ENCODE measurements at places on chromosomes 16 and 17. TPM values are rescaled to one million over a fixed set of nuclear protein-coding genes. Genes with fewer than 3 reads are reported as not detected.
A peak's percentile ranks its signal among the peaks of the same experiment; 100 is the strongest.

Gene ZDHHC1
- total RNA-seq, result 17.4 TPM

Gene AIPL1
- total RNA-seq, result not detected

Gene RSL1D1
- total RNA-seq, result 153 TPM

Gene MYH11
- total RNA-seq, result 2.0 TPM

Gene DYNC1LI2
- total RNA-seq, result 54.5 TPM

Gene CSH2
- not detected for total RNA-seq

Gene PLEKHG4
- 3.6 TPM for total RNA-seq

Gene CRHR1
- total RNA-seq, result 0.86 TPM

Gene NUDT7
- 12.2 TPM for total RNA-seq

Gene NPIPA7
- 0.81 TPM for total RNA-seq

Gene OR1F1
- not detected for total RNA-seq

Gene LITAF
- 21.4 TPM for total RNA-seq

Gene ITGA3
- 40.6 TPM for total RNA-seq

Gene FBXW10
- 0.04 TPM for total RNA-seq

Gene ABCA3
- 14.5 TPM for total RNA-seq

Gene EMP2
- total RNA-seq, result 47.5 TPM

Gene TMEM114
- not detected for total RNA-seq

Gene KRTAP4-5
- not detected for total RNA-seq

DNA sequence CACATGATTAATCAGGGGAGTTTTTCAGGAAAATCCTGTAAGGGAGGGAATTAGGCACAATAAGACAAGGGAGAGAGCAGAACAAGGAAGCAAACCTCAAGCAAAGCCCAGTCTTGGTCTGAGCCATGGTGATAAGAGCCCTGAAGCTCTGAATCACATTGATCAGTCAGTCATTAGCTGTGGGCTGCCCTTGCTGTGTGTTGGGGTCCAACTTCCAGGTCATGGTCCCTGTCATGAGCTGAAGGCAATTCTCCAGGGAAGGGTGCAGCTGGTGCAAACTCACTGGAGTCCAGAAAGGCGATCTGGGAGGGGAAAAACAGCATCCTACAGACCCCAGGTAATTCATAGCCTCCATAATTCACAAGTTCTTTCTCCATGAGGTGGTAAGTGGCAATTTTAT, 89.9 kb downstream of the CYLD start:
- no peak for DNase-seq

GRCh38 chr16:55645986-55646385, 9.8 kb upstream of the SLC6A2 start:
- DNase-seq, result no peak

GRCh38 chr17:61757168-61757567, 106.2 kb downstream of the BRIP1 start:
- DNase-seq, result no peak

DNA sequence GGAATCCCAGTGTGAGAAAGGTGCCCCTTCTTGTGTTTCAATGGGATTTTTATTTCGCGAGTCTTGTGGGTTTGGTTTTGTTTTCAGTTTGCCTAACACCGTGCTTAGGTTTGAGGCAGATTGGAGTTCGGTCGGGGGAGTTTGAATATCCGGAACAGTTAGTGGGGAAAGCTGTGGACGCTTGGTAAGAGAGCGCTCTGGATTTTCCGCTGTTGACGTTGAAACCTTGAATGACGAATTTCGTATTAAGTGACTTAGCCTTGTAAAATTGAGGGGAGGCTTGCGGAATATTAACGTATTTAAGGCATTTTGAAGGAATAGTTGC, 567 bp downstream of the UBB start:
- DNase-seq, result peak; percentile 32

DNA sequence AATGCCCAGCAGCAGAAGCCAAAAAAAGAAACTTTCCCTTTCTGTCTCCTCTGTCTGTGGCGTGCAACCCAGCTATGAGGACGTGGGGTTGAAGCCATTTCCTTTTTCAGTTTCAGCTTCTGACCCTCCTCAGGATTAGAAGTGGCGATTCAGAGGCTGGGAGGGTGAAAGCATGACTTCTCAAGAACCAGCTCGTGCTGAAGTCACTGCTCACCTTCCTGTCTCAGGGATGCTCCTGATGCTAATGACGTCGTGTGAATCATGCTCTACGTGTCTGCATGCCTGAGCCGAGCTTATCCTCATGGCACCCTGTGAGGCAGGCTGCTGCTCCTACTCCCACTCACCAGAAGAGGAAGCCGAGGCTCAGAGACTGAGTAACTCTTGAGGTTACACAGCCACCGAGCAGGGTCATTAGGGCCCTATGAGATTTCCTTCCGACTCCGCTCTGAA, 5.7 kb upstream of the LPO start:
- DNase-seq, result no peak

- no peak for DNase-seq
Measured at GRCh38 chr17:75504347-75505151, 10.8 kb downstream of the CASKIN2 start.

GRCh38 chr16:4053301-4053845, 62.9 kb downstream of the ADCY9 start:
- peak; percentile 63 for DNase-seq

GRCh38 chr17:34991606-34992005, 11.3 kb downstream of the LIG3 start:
- no peak for DNase-seq

GRCh38 chr17:30997842-30998241, 27.0 kb downstream of the RNF135 start:
- DNase-seq, result no peak

DNA sequence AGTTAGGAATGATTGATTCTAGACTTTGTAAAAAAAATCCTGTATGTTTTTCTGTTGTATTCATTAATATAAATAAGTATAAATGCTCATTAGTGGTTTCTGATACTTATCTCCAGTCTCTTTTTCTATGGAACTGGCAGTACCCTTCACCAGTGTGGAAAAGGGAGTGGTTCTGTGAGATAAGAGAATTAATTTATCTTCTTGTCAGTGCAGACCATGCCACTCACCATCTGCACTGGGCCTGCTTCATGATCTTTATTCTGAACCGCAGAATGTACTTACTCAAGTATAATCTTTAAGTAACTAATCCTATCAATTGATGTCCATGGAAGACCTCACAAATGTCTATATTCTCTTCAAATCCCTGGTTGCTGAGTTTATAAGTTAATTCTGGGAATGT, 836.1 kb upstream of the CDH8 start:
- DNase-seq, result no peak

GRCh38 chr17:37769050-37769449, 24.2 kb upstream of the HNF1B start:
- DNase-seq, result no peak

- no peak for DNase-seq
Measured at GRCh38 chr16:14354561-14355351, 275.3 kb downstream of the PARN start.

DNA sequence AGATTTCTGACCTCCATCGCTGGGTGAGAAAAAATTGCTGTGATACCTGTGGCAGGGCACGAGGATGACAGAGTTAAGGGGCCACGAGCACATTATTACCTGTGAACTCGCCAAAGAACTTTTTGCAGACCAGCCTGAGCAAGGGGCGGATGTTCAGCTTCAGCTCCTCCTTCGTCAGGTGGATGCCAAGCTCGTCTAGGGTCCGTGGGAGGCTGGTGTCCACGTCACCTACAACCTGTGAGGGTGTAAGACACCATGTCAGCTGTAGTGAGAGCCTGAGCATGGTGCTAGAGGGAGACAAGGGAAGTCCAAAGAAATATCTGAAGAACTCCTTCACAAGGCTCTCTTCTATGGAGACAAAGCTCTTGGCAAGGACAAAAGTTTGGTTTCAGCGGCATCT, 17.1 kb downstream of the HIGD1B start:
- no peak for DNase-seq

- DNase-seq, result no peak
Measured at GRCh38 chr16:651844-652243, 2.7 kb downstream of the WDR90 start.

DNA sequence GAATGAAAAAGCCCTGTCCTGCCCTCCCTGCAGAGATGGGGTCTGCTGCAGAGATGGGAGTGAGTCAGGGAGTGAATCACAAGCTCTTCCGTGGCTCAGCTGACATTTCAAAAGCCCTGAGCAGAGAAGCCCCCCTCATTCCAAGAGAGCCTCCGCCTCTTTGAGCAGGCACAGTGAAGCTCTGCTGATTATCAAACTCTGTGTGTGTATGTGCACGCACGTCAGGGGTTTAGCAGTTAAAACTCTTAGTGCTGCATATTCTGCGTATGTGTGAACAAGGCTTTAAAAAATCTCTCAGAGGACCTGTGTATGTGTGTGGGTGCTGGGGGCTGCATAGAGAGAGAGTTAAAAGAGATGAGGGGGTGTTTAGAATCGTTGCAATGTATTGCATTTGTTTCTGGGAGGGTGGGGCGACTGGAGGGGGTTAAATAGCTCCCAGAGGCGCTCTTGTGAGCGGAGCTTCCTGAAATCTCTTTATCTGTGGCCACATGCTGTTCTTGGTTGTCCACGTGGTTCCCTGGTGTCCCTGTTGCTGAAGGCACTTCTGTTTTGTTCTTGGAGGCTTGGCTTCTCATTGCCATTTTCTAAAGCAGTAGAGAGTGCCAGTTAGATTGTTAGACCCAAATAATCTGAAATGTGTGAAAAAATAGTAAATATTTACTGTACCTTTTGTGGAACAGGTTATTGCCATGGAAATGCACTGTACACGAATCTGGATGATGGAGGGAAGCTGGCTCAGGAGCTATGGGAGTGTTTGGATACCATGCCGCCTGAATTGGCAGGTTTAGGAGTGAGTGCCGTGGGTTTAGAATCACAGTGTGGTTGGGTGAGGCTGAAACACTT, 116.6 kb downstream of the PRKCB start:
- DNase-seq, result peak; percentile 39

GRCh38 chr16:1053121-1053521, 19.4 kb upstream of the SSTR5 start:
- no peak for DNase-seq

GRCh38 chr17:79241616-79242015, 167.0 kb downstream of the ENGASE start:
- no peak for DNase-seq

DNA sequence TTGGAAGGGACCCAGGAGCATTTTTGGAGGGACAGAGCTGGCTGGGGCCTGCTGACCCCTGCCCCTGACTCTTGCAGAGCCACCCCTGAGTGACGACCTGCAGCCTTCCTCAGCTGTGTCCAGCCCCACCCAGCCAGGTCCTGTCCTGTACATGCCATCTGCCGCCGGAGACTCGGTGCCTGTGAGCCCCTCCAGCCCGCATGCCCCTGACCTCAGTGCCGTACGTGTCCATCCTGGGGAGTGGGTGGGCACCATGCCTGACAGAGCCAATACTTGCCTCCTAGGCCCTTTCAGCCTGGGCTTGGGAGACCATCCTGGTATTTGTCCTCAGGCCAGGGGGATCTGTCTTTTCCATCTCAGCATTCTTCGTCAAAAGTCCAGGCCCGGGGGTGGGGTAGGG, 27.5 kb downstream of the UNC13D start:
- no peak for DNase-seq

- DNase-seq, result no peak
Measured at GRCh38 chr17:64200080-64201032, 62.7 kb downstream of the TEX2 start.

GRCh38 chr17:44384281-44384822, 5.1 kb downstream of the ITGA2B start:
- no peak for DNase-seq

DNA sequence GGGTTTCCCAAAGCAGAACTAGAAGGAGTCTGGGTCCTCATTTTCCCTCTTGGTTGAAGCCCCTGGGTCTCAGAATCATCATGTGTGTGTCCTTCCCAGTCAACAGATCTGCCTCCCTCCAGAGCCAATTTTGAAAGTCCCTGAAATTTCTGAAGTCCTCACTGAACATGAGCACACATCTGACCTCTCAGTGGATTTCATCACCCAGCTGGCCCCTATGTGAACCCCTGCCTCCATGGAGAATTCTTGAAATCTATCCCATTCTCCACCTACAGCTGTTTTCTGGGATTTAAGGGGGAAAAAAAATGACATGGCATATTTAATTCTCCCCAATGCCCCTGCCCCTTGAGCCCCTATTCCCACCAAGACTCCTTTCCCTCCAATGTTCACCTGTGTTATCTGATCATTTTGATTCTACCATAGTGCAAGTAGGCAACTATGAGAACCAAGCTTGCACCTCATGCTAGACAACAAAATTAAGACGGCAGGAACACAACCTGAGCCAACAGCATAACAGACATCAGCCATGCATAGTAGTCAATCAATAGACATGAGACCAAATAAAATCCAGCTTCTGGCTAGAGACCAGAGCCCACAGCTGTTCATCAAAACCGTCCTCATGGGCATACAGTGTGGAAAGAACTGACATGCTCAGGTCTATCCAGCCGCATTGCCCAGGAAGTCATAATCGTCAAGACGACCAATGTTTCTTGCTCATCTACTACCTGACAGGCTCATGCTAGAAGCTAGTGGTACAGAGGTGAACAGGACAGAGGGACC, 14.9 kb downstream of the SOX9 start:
- no peak for DNase-seq

GRCh38 chr17:54029986-54030385, 207.3 kb downstream of the KIF2B start:
- no peak for DNase-seq
